ENCODE measurements at places on chromosomes 2 and 18.

DNA sequence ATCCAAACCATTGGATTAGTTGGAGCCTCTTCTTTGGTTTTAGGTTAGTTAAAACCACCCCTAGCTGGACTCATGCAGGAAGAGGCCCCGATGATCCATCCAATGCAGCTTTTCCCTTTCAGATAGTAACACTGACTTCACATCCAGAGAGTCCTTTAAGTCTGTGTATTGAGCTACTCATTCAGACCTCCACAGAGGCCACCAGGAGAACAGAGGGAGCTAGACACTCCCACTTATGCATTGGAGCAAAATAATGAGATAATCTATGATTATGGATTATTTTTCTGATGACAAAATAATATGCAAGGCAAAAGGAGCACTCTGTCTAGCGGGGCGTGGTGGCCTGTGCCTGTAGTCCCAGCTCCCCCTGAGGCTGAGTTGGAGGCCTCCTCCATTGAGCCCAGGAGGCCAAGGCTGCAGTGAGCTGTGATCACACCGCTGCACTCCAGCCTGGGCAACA lies 1.6 kb upstream of the ROCK2 start:
- DNase-seq = no peak

DNA sequence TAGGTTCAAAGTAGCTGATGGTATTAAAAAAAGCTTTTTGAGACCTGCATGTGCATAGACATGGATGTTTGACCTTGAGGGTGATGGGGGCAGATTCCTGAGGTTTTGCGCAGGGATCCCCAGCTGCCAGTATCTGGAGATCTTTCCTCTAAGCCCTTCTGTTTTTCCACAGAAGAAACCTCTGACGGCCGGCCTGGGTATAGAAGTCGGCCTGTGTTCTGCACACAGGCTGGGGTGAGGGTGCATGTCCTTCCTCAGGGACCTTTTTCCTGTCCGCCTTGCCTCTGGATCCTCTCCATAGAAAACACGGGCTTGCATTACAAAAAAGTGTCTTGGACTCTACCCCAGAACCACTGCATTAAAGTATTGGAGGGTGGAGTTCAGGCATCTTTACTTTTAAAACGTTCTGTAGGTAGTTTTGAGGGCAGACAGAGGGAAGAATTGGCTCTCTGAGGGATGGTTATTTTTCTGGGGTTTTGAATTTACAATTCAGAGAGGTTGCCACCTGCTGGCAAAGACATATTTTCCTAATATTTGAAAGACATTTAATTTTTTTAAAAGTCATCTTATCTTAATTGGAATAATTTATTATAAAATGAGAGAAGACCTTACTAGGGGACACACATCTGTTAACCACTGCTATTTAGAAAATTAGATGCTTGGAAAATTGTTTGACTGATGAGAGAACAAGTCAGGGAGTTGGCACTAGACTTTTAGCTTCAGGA lies 350.6 kb downstream of the DCDC2C start:
- DNase-seq = no peak

DNA sequence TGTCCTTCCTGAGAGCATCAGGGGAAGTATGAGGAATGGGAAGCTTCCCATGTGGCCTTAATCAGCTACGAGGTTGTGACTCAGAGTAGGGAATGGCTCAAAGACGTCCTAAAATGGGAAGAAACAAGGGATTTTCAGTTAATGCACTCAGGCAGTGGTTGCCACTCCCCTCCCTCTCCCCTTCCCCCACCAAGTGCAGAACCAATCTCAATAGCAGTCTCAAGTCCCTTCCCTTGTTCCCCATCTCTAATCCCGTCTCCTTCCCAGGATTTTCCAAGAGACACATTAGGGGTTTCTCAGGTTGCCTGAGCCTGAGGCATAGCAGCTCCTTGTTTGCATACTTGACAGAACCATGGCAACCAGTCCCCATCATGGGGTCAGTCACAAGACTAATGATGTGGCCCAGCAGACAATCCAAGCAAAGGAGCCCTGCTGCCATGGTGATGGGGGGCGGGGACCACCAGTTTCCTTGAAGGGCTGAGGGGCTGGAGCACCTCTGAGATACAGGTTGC lies 18.2 kb upstream of the RESP18 start:
- no peak for DNase-seq

GRCh38 chr2:168426861-168427260 lies 29.2 kb upstream of the CERS6 start:
- DNase-seq = no peak

DNA sequence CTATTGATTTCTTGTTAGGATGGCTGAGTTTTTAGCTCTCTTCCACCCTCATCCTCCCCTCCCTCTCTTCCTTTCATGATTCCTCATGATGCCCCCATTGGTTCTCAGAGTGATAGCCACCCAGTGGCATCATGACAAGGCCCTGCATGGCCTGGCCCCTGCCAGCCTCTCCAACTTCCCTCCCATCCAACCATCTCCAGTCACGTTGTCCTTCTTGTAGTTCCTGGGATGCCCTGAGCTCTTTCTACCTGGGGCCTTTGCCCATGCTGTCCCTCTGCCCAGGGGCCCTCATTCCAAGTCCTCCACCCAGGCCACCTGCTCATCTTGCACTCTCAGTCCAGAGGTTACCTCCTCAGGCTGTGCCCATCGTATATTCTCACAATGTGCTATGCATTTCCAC lies 247.5 kb downstream of the TFCP2L1 start:
- no peak for DNase-seq

DNA sequence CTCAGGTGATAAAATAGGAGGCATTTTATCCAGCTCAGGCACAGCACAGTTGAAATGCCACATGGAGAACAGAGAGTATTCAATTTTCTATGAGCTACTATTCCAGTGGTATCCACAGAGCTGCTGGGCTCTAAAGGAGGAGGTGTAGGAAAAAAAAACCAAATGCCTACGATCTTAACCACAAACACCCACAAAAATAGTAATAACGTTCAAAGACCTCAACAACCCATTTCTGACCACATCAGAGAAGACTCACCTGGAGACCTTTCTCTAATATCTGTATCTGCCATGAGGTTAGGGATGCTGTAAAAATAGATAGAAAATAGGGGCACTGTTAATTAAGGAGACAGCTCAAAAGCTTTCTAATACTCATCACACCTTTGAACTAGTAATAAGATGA lies 294.6 kb upstream of the PARD3B start:
- DNase-seq = no peak

- DNase-seq = no peak
Observed at GRCh38 chr2:212842544-212843185, 304.1 kb upstream of the ERBB4 start.

DNA sequence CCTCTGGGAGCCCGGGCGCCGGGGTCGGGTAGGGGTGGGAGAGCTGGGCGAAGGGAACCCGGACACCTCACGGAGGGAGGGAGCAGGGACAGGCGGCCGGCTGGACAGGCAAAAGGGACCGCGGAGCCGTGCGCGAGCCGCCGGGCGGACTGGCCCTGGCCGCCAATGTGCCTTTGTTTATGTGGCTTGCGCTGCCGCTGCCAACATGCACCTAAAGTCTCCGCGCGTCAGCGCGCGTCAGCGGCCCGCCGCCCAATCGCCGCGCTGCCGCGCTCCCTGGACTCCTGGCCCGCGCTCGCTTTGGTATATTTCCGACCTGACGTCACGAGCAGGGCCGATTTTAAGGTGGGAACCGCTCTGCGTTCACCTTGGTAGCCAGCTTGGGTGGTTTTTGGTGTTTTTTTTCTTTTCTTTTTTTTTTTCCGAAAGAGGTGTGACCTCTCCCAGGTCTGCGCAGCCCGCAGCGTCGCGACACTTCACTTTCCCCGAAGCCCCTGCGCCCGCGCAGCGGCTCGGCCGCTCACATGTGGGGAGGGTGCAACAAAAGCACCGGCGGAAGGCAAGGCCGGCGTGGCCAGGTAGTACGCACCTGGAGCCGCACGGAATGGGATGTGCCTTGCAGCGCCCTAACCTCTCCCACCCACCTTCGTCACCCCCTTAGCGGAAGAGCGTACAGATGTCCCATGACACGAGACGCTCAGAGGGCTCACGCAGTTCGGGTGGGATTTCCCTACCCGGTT lies at the start of gene NR4A2:
Gene NR4A2 (minus strand): TSS at position 188 of the 740 bp plus-strand sequence. CDS start 2,535 bp downstream, outside the sequence.
- DNase-seq = peak; percentile 58

DNA sequence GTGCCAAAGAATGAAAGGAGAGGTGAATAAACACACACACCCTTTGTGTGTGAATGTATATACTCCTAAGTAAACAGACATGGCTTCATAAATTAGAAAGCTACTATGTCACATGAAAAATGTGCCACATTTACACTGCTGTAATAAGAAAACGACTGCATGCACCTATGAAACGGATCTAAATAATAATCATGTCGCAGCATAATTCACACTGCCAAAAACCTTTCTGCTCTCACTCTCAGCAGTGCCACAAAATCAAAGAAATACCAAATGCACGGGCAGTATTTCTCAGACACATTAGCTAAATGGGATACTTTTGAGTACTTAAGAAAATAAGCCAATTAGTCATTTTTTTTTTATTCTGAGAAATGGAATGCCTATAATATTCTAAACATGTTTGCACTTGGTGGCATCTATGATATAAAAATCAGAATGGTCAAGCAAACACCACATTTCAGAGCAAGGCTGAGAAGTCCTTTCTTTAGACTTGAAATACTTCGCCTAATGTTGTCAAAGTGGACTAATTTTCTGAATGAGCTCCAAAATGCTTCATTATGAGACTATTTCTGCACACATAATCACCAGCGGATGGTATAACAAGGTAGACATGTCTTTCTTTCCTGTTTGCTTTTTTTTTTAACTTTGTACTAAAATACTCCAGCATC lies 6.6 kb downstream of the BCL11A start:
- DNase-seq = no peak

- no peak for DNase-seq
Observed at GRCh38 chr18:66607632-66608031, 3.7 kb upstream of the CDH19 start.

DNA sequence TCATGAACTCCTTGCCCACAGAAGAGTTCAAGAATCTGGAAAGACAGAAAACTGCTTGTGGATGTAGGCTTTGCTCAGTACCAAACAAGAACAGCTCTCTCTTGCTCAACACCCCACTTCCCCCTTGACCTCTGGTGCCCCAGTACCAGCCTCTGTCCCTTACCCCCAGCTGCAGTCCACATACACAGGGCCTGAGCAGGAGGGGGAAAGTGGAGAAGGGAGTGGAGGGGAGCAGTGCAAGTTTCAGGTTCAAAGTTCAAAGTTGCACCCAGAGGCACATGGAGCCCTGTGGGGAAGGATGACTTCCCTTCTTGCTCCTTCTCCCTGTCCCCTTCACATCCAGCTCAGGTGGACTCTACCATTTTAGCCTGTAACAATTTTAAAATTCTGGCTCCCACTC lies 61.1 kb upstream of the LPIN2 start:
- no peak for DNase-seq

DNA sequence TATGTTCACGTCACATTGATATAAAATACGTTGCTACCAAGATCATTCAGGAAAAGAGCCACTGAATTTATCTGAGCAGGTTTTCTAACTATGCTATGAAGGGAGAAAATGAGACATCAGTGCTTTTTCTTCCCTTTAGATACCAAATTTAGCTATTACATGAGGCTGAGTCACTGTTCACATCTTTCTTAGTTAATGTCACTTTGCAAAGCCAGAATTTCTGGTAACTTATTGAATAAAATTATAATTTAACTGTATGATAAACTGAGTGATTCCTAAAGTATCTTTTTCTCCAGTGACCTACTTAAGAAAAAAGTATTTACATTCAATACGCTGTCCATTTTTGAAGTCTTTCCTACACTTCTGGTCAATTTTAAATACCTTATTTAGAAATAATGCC lies 22.7 kb downstream of the C1D start:
- DNase-seq = no peak

- DNase-seq = no peak
Observed at GRCh38 chr2:72127401-72128058, 20.1 kb downstream of the CYP26B1 start.

- no peak for DNase-seq
Observed at GRCh38 chr2:101771227-101771902, 73.9 kb downstream of the MAP4K4 start.

GRCh38 chr2:32699151-32699550 lies 71.3 kb downstream of the TTC27 start:
- no peak for DNase-seq

DNA sequence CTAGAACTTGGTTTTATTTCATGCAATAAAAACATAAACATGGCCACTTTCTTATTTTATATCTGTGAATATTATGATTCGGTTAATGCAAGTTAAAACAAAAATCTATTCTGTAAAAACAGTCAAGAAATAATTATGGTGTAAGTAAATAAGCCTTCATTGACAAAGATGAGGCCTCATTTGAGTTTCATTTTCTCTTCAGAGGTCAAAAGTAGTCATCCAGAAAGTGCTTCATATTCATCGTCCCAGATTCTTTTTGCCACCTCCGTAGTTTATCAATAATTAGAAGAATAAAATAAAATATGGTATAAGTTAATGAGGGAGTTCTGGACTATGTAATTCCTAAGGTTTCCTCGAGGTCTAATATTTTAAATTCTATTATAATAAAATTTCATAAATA lies 19.4 kb upstream of the HNRNPA3 start:
- DNase-seq = no peak

DNA sequence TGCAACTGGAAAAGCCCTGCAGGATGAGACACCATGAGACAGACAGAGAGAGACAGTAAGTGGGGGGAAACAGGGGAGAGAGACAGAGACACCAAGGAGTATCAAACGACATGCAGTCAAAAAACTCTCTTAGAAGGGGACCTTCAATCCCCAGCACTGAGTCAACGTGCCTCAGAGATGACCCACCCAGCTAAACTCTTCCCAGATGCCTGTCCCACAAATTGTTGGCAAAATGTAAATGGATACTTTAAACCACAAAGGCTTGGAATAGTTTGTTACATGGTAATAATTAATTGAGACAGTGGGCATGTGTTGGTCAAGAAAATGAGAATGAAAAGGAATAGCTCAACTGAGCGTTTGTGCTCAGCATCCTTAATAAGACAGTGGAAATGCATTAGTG lies 98.3 kb downstream of the GRB14 start:
- no peak for DNase-seq

DNA sequence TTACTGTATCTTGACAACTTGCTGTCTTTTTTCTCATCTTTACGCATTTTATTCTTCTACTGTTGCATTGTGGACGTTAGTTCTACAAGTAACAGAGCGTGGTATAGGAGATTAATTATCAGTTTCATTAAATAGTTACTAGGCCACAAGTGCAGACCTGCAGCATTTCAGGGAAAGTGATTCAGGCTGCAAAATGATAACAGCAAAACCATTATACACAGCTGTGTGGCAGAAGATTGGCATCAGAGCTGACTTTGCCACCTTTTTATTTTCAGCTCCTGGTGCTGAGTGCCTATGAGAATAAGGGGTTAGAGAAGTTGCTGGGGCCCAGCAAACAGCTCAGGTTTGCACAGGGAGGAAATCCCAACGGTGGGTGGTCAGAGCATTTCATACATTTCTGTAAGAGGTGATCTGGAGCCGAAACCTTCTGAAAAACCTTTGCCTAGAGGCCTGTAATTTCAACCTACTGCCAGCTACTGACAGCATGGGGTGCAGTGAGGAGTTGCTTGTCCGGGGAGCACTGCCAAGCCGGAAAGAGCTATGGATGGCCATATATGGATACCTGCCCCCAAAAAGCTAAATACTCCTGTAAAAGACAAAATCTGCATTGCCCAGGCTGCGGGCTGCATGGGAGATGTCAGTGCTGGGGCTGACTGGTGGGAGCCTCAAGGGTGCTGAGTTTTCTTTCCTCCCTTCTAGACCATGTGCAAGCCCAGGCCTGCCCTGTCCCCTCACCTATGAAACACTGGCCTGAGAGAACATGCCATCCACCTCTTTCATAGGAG lies 2.7 kb upstream of the CCBE1 start:
- no peak for DNase-seq

GRCh38 chr18:45652303-45653080 lies 37.2 kb downstream of the SLC14A2 start:
- DNase-seq = no peak

- no peak for DNase-seq
Observed at GRCh38 chr2:65263262-65263661, 35.6 kb downstream of the ACTR2 start.
